SK-N-SH treated with all-trans-retinoic acid at 6 μM for 48 hours (cell line): ENCODE measurements at places on chromosomes 16 and 17.

DNA sequence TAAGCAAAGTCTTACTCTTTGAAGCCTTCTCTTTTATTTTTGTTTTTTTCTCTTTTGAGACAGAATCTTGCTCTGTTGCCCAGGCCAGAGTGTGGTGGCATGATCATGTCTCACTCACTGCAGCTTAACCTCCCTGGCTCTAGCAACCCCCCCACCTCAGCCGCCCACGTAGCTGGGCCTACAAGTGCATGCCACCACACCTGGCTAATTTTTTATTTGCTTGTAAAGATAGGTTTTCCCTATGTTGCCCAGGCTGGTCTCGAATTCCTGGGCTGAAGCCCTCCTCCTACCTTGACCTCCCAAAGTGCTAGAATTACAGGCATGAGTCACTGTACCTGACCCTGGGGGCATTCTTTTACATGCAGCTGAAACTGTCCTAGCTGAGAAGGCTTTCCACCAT lies 154.7 kb downstream of the PRKCB start:
- ATAC-seq = no peak

DNA sequence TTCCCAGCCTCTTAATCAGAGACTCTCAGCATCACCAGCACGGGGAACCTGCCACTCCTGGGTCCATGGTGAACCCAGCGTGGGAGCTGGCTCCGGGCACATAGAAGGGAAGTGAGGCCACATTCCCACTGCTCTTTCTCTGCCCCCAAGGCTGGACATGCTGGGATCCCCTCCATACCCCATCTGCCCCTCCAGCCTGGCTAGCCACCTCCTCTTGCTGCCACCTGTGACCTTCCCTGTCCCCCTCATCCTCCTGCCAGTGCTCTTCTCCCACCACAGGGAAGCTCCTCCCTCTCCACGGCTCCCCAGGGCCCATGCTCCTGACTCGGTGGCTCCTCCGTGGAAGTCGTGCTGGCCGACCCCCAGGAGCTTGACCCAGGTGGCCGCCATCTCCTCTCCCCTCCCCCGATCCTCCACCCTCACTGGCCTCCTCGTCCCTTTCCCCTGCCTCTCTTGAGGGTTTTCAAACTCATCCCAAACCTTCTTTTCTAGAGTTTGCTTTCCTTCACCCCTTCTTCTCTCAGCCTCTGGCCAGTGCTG lies 139.1 kb upstream of the CHMP6 start:
- ATAC-seq = no peak

DNA sequence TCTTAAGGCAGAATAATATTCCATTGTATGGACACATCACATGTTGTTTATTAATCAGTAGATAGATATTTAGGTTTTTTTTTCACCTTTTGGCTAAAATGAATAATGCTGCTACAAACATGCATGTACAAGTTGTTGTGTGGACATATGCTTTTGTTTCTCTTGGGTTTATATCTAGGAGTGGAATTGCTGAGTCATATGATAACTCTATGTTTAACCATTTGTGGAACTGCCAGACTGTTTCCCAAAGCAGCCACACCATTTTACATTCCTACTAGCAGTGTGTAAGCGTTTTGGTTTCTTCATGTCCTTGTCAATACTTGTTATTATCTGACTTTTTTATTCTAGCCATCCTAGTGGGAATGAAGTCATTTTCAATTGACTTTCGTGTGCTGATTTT lies 21.3 kb downstream of the CYLD start:
- ATAC-seq = no peak

GRCh38 chr17:55436224-55437158 lies 14.9 kb upstream of the MMD start:
- no peak for ATAC-seq

DNA sequence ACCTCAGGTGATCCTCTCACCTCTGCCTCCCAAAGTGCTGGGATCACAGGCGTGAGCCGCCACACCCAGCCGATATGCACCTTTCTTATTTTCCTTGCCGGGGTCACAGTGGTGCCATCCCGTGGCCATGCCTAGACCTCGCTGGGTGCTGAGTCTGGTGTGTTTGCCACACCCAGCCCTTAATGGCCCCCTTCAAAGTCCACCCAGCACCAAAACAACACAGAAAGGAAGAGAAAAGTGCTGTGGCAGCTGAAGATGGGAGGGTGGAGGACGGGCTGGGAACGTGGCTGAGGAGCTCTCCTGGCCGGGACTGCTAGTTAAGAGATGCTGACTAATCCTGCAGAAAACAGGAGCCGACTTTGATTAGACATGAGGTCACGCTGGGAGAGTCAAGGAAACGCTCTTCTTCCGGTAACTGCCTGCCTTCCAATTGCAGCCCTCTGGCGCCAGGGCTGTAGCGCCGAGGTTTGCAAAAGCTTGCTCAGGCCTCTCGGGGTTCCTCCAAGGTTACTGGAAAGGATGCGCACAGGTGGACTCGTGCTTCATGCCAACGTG lies 10.9 kb downstream of the SLC43A2 start:
- peak; percentile 74 for ATAC-seq

DNA sequence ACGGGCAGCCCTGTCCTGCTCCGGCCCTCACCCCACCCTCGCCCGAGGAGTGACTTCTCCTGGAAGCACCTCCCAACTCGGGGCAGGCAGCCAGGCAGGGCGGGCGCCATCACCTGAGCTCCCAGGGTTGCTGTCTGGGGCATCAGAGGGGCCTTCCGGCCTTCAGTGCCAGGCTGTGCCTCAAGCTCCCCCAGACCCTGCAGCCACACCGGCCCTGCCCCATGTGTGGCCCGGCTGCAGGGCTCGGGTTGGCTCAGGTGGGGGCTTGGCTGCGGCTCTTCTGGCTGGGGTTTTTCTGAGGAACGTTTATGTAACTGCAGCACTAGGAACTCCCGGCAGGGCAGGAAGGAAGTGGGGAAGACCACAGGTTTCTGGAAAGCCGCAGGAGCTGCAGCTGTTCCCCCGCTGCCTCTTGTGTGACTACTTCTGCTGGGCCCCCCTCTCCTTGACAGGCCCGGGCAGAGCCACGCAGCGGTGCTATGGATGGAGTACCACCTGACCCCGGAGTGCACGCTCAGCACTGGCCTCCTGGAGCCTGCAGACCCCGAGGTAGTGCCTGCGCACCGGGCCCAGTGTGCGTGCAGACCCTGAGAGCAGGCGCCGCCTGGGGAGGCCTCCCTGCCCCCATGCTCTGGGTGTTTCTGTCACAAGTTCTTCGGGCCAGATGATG lies 45.6 kb downstream of the PRMT7 start:
- no peak for ATAC-seq
